Left kidney (tissue), 8 donors: ENCODE measurements at places on chromosomes 5 and 9.

DNA sequence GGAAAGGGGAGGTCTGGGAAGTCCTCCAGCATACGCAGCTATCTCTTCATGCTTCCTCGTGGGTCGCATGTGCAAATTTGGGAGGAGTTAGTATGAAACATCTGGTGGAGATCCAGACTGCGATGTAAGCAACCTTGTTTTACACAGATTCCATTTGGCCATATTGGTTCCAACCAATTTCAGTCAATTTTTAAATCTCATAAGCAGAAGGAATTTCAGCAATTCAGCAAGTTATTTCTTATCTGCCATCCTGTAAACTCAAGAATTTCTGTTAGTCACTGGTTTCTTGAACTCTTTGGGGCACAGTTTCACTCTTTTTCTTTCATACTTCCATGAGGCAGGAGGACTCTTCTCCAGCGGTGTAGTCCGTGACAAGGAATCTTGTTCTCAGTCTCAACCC, 130.4 kb upstream of the CLINT1 start:
- no peak for DNase-seq

DNA sequence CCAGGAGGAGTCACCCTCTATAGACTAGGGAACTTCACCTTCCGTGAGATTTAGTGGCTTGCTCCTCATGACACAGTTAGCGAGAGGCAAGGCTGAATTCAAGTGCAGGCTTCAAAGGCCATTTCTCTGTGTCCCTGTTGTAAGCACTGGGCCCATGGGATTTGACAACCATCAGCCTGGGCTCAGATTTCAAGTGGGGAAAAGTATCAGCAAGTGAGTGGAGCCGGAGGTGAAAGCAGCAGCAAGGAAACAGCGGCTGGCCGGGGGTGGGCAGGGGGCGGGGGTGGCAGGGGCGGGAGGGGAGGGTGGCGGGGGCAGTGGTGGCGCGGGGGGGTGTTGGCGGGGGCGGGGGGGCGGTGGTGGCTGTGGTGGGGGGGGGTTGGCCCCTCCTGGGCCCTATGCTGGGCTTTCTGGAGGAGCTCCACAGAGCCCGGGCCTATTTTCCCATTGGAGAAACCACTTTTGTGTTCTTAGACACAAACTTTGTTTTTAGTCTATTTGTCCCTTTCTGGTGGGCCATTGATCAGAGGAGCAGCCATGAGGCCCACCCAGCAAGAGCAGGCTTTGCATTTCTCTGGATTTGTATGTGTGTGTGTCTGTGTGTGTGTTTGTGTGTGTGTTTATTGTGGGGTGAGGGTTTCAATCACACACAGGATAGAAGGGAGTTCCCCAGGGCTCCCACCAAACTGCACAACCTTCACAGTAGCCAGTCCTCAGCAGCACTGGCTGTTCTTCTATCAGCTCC, 165.4 kb upstream of the RAI14 start:
- DNase-seq, result peak; percentile 53

DNA sequence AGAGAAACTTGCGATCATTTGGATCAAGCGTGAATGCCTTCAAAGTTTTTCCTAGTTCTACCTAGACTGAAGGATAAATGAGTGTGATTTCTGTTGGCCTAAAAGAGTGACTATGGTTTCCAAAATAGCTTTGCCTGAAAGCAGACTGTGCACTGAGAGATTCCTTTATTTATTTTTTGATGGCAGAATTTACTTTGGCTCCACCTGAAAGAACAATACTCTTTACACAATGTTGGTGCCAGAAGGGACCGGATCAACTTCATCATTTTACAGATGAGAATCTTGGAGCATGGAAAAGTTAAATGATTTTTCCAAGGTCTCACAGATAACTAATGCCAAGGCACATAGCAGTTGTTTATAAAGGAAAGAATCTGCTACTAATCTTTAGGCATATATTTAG, 199.6 kb downstream of the KCTD16 start:
- DNase-seq, result no peak

- no peak for DNase-seq
Observed at GRCh38 chr9:93491593-93492232, 38.3 kb upstream of the FAM120AOS start.

- DNase-seq, result no peak
Observed at GRCh38 chr5:59732806-59733205, 160.7 kb downstream of the PDE4D start.

- DNase-seq, result no peak
Observed at GRCh38 chr5:176882567-176882903, 16.6 kb downstream of the HK3 start.

DNA sequence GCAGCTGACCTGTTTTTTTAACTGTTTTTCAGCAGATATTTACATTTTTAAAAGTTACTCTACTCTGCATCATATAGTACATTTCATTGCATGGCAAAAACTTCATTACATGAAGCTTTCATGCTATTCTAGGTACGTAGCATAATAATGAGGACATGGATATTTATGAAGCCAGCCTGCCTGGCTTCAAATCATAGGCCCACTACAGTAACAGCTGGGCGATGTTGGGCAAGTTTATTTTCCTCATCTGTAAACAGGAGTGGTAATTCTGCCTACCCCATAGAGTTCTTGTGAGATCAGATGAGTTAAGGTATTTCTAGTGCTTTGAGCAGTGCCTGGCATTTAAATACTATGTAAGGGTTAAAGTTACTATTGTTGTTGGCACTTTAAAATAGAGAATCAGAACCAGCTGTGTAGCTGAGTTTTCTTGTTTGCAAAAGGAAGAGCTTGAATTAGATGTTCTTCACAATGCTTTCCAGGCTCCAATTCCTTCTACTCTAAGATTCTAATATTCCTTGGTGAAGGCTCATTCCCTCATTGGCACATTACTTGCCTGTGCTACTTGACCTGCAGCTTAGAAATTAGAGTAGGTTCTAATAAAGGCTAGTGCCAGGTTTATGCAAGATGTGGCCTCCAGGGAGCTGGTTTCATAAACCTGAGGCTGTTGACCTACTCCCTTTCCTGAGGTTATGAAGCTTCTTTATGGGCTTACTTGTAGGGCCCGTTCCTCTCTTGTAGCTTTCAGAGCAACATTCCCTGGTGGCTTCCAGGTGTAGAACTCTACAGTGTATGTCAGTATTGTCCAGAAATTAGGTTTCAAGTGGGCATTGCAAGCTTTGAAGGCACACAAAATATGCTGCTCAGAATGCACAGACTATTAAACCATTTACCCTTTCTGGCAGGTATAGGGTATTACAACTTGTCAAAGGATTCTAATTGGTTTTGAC, 14.5 kb downstream of the ANP32B start:
- DNase-seq, result no peak

DNA sequence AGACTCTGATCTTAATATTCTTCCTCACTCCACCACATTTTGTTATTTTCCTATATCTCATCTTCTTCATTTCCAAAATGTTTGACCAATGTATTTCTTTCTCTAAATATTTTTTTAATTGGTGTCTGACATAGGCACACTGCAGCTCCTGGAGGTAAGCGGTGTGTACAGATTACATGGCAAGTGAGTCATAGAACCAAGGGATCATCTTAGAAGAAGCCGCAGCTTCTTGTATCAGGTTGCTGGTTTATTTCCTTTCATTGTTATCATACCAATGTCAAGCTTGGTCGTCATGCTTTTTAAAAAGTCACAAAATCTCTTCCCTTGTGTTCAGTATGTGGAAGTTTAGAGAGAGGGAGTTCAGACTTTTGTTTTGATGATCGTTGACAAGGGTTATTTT, 526.1 kb upstream of the CDH18 start:
- no peak for DNase-seq

- peak; percentile 4 for DNase-seq
Observed at GRCh38 chr9:127283917-127284497, 19.4 kb downstream of the GARNL3 start.

DNA sequence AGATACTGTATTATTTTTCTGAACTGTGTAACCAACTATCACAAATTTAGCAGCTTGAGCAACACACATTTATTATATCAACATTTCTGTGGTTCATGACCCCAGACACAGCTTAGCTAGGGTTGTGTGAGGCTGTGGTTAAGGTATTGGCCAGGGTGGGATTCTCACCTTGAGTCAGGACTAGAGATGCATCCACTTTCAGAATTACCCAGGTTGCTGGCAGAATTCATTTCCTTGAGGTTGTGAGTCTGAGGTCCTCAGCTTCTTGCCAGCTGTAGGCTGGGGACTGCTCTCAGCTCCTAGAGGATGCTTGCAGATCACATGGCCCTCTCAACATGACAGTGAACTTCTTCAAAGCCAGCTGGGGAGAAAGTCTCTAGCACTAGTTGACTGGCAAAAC, 122.5 kb upstream of the RASGRF2 start:
- DNase-seq, result no peak

- DNase-seq, result no peak
Observed at GRCh38 chr5:173970878-173971650, 17.9 kb upstream of the C5orf47 start.

DNA sequence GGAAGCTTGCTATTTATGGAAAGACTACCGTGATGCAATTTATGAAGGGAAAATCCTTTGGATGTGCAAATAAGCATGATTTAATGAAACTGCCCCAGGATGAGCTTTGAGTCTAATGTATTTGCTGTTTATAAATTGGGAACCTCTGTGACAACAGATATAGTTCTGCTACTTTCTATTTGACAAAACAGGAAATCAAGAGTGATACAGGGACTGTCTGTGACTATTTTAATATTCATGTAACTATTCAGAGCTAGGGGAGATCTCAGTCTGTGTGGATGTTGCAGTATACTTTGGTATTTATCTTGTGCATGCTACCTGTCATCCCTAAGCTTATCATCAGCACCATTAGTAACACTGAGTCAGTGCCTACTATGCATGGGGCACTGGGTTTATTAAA, 132.1 kb downstream of the PDZD2 start:
- DNase-seq, result no peak

DNA sequence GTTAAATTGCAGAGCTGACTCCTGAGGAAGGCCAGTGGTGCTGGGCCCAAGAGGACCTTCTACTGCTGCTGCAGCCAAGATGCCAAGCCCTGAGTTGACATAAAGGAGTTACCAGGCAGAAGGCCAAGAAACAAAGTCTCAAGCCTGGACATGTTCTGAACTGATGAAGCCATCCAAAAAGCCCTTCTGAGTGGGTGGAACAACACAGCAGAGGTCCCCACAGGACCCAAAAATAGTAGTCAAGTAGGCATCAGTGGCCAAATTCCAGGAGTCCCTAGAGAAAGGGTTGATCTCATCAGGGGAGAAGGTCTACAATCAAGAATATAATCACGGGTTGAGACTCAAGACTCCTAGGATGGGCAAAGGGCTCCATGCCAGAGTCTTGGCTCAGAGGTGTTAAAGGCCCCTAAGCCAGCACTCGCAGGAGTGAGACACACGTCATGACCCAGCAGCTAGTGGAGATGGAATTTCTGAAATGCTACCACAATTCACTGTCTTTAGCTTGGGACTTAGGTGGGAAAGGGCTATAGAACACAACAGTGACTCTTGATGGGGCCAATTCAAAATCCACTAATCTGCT, 119.7 kb downstream of the FANCC start:
- DNase-seq, result no peak

GRCh38 chr9:109640580-109641371, 139.2 kb upstream of the PALM2AKAP2 start:
- DNase-seq, result peak; percentile 66

- no peak for DNase-seq
Observed at GRCh38 chr9:88824711-88825110, 166.6 kb upstream of the S1PR3 start.

GRCh38 chr5:1100664-1101574, 10.9 kb downstream of the SLC12A7 start:
- no peak for DNase-seq

GRCh38 chr9:97852399-97853055, 499 bp upstream of the FOXE1 start:
- no peak for DNase-seq

DNA sequence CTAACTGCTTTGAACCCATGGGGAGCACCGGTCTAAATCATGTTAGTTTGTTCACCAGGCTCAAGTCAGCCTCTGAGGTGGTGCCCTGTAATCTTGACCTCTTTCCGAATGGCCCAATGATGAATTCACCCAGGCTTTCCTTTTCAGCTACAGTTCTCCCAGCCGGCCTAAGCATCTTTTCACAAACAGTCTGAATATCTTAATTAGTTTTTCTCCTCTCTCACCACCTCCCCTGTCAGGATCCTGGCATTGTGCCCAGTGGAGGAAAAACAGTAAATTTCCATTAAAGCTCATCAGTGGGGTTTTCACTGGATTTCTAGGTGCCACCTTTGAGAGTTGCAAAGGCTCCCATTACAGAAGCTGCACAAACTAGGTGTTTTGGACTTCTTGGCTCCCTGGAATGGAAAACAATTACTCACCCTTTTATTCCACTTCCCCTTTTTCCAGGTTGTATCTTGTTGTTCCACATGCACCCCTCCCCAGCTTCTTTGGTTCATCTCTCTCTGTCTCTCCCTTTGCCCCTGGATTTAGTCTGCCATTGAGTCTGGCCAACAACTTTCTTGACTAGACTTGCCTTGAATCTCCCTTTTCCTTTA, 69.4 kb upstream of the ADAMTSL1 start:
- DNase-seq, result no peak

- DNase-seq, result no peak
Observed at GRCh38 chr5:133400831-133401351, 211.4 kb downstream of the FSTL4 start.

DNA sequence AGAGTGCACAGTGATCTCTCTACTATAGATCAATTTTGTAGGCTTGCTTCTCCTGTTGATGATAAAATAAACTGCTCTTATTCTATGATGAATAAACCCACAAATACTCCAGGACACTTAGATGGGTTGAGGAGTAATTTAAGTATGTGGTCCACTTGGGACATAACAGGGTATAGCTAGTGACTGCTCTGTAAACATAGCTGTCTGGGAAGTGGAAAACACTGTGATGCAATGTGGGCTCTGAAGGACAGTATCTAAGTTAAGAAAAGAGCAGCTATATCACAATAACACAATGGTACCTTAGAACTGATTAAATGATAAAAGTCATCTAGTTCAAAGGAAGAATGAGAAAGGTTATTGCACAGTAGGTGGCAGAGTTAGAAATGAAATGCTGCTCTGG, 294.3 kb upstream of the HAPLN1 start:
- no peak for DNase-seq

DNA sequence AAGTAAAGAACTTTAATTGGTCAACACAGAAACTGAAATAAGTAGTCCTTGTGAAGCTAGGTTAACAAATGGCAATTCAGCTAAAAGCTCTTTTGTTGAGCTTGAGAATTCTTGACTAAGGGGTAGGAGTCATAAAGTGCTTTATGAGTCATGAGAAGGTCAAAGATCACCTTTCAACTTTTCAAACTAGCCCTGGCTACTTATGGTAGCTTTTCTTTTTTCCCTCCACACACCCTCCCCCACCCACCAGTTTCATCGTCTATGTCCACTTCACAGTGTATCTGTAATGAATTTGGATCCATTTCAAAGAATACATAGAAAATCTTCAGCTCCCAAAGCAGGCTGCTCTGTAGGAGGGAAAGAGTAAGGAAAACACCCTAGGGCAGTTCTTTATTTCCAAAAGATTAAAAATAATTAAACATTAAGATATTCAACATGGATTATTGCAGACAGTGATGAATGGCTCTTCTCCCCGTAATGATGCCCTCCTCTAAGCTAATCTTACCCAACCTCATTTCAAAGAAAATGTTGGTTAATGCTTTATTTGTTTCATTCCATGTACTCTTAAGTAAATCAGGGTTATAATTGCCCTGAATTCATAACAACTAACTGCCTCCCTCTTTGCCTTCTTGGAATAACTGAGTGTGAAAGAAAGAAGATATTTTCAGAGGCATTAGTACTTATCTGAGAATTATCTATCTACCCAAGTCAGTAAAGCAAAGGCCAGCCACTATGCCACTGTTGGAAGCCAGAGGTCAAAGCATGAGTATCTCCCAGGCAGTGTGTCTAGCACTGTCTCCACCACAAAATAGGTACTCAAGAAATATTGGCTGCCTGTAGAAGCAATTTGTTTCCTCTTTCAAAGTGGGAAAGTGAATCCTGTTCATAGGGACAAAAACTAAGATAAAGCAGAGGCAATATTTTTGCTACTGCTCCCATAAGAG, 290.6 kb downstream of the PIK3R1 start:
- no peak for DNase-seq
